Renal pelvis (tissue), 12 donors: ENCODE measurements at places on chromosomes 3 and 15.
A peak's percentile ranks its signal among the peaks of the same experiment; 100 is the strongest.

DNA sequence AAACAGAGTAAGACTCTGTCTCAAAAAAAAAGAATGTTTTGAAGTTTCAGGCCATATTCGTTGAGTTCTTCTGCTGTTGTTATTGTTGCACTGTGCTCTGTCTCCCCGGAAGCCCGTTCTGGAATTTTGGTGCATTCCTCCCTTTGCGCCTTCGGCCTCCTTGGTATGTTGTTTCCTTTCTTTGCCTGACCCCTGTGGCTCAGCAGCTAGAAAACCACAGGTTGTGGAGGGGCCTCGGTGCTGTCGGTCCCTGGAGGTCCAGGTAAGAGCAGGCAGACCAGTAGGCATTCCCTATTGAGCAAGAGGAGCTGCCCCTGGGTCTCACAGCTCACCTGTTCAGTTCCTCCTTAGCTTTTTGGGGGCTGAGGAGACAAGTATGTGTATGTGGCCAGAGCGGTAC lies 51.0 kb upstream of the DLG1 start:
- no peak for DNase-seq

DNA sequence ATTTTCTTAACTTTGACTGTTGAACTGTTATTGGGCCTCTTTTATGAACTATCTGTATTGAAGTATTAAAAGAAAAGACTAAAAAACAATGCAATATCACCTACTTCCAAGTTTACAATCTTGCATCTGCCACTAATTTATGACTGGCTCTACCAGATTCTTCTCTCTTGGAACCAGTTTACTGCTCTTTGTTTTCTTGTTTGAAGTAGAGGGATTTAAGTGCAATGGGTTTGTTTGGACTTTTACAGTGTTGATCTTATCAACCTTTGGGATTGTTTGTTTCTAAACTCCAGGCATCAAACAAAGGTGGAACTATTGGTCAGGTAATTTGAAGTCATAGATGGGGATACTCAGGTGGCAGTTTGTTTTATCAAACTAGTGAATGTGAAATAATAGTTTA lies 43.0 kb upstream of the MEIS2 start:
- DNase-seq = no peak

- peak; percentile 86 for DNase-seq
These were observed 97.7 kb upstream of the NUDT16 start for GRCh38 chr3:131283862-131284261.

DNA sequence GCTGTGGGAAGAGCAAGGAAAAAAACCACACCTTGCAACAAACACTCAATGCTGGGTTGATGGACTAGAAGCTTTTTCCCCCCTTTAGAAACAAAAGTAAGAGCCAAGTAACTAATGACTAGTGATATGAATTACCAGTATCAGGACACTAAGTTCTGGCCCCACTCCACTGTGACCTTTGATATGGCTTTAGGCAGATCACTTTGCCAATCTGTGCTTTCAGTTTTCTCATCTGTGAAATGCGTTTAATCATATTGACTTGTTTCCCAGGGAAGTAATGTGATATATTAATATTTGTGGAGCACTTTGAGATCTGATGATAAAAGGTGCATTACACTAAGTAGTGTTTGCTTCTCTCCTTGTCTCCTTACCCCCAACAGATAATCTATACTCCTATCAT lies 319.3 kb upstream of the SATB1 start:
- no peak for DNase-seq

DNA sequence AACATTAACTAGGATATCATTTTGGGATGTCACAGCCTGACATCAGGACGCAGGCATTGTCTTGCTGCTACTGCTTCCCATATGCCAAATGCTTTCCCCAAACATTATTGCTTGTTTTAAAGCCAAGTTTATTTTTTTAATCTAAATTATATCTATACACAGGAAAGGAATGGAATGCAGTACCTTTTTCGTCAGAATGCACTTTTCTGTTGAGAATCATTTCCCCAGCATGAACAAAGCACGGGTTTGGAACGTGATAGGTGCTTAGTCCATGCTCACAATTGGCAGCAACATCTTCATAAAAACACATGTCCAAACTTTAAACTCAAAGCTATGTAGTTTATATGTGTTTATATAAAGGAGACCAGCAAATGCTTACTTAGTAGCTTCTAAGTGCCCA lies 26.1 kb downstream of the PXK start:
- DNase-seq = no peak

GRCh38 chr15:101542306-101543025 lies 53.0 kb upstream of the PCSK6 start:
- no peak for DNase-seq

DNA sequence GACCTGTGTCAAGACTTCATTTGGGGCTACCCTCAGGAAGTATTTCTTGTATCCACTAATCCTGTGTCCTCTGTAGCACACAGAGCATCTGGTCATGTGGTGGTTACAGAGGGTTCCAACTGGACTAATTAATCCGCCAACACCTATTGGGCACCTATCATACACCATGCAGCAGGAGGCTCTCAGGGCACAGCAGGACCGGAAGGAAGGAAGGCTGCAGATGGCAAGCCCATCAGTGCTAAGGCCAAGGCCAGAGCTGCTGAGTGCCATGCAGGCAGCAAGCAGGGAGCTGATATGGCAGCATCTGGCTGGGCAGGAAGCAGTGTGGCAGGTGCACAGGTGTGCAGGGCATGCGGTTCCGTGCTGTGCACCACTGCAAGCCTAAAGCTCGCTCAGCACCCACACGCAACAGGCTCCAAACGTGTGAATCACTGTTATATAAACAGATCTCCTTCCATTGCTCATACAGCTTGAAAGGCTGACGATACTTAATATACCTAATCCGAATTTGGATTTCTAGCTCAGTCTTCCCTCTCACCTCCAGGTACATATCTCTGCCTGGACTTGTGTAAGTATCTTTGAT lies 64.4 kb upstream of the SNRPA1 start:
- DNase-seq = no peak

- peak; percentile 33 for DNase-seq
These were observed 47.2 kb upstream of the TEX55 start for GRCh38 chr3:119098619-119099222.

DNA sequence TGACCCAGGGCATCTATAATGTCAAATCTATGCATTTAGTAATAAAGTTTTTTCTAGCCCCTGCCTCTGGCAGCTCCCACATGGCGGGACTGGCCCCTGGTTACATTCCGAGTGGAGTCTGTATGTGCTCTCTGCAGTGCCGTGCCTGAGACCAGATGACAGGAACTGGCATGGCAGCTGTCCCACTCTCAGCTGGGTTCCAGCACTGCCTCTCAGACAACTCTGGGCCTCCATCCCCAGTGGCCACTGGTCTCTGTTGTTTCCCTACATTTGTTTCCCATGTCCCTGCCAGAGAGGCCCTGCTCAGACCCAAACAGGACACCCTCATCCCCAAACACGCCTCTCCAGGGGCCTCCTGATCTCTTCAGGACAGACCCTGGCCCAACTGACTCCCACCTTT lies 109.3 kb downstream of the OCA2 start:
- DNase-seq = no peak

DNA sequence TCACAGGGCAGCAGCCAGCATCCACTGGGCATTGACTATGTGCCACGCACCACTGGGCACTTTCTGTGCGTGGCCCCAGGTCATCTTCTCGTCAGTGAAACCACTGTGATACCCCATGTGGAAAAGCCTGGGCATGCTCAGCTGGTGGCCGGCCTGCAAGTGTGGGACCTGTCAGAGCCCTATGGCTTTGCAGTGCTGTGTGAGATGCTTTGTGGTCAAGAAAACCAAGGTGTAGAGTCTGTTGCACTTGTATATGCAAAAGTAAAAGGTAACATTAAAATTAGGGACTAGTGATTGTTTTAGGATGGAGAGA lies 69.5 kb downstream of the PGPEP1L start:
- no peak for DNase-seq

DNA sequence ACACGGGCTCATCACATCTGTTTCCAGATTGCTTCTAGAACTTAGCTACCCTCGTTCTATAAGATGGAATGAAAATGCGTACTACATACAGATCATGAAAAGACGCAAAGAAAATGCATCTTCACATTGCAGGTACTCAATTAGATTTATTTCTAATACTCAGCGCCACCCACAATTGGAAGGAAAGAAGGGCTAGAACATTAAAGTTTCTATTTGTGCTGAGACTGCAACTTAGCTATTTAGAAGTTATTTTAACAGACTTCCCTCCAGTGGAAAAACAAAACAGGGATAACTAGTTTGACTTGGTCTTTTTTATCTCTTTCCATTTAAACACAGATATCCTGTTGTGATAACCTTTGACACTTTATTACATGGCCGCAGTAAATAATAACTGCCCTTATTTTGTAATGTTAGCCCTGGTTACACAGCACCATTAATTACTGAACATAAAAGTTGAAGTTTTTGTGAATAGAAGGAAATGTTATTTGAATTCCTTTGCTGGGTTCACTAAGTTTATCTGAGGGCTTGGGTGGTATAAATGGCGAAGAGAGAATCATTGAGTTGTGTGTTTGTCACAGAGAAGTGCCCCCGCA lies 86.9 kb upstream of the SLC25A26 start:
- no peak for DNase-seq

- no peak for DNase-seq
These were observed 51.4 kb upstream of the SOX2 start for GRCh38 chr3:181660337-181660736.

GRCh38 chr3:185560676-185561075 lies 8.3 kb upstream of the LIPH start:
- no peak for DNase-seq

- no peak for DNase-seq
These were observed 13.9 kb downstream of the TMEM45A start for GRCh38 chr3:100506355-100506754.

DNA sequence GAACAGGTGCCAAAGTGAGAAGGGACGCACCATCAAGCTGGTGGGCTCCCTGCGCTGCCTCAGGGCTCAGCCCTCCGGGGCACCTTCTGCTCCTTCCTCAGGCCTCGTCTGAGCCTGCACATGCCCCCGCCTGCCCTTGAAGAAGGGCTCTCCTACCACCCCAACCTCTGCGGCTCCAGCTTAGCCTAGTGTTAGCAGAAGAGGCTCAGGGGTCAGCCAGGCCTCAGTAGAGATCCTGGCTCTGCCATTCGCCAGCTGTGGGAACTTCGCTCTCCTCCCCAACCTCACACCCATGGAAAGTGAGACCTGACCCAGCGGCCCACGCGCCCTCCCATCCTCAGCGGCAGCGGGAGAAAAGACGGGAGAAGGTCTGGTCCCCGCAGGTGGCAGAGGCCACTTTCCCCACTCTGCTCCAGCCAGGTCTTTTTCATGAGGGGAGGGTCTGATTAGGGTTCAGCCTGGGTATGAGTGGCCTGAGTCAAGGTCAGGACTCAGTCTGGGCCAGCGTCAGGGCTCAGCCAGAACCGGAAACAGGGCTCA lies 8.2 kb downstream of the GRIP2 start:
- no peak for DNase-seq

DNA sequence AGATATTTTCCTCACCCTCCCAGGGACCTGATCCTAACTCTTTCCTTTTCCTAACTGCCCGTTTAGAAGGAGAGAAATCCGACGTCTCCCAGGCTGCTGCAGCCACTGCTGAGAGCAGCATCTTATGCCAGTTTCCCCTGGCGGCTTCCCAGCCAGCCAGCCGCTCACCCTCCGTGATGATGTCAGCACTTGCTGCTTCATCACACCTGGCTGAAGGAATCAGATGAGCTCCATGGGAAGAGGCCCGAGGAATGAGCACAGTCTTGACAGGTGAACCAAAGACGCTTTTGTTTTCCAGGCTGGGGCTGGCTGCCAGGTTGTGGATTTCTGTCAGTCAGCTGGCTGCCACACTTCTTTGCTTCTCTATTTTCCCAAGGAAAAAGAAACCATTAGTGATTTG lies 445.1 kb upstream of the RBMS3 start:
- DNase-seq = no peak

GRCh38 chr15:49471733-49472132 lies 48.7 kb downstream of the FGF7 start:
- no peak for DNase-seq

DNA sequence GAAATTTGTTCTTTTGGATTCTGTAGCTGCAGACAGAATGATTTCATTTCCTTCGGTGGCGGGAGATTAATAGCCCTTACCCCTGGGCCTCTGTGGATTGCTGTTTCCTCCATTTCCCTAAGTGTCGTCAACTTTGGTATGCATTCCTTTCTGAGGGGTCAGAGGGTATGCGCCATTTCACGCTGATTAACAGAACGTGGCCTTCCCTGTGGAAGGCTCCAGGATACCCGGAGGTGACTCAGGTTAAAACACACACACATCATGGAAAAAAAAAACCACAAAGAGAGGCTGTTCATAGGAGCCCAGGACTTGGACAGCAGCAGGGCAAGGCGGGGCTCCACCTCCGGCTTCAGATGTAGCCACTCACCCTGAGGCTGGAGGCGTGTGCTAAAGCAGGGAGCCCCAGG lies 51.9 kb downstream of the EPHB1 start:
- peak; percentile 55 for DNase-seq

DNA sequence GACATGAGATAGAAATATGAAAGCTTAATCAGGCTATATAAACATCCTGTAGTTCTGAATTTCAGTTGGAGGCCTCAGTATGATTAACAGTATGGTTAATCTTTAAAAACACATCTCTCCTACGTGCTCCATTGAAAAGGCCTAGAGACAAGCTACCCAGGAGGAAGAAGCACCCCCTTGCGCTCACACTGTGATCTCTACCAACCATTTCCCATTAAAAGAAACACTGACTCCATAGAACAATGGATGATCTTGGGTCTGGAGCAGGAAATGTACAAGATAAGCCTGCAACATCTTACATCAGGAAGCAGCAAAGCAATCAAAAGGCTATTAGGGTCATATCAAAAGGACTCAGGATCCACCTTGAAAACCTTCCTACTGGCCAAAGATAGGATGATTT lies 3.4 kb upstream of the EOGT start:
- no peak for DNase-seq

DNA sequence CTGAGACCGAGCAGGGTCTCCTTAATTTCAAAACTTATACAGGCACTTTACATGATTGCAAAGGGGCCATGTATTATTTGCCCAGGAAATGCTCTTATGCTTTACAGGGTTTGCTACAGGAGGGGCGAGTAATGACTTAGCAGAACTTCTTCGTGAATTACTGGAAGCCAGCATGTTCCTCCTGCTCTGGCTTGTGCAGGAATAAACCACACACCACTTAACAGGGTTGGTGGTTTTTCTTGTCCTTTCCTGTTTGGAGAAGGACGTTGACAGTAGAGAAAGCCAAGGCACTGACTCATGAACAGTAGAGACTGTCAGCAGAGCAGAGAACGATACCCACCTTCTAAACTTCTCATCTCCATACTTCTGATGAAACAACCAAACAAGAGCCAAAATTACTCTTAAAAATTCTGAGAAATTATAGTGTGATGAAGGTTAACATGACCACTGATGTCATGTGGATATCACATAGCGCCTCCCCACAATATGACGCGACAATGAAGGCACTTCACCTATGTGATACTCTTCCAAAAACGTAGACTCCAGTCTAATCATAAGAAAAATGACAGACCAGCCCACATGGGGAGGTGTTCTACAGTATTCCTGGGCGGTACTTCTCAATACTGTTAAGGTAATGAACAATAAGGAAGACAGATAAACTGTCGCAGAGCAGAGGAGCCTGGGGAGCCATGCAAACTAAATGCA lies 24.7 kb upstream of the MCTP2 start:
- DNase-seq = no peak
